Activated naive CD8-positive, alpha-beta T cell treated with anti-CD3 and anti-CD28 coated beads, Interleukin-2, amount 10 ng/mL, durations not matched to agents 7 days and 5 days (primary cell): ENCODE measurements at places on chromosomes 7 and 10.

DNA sequence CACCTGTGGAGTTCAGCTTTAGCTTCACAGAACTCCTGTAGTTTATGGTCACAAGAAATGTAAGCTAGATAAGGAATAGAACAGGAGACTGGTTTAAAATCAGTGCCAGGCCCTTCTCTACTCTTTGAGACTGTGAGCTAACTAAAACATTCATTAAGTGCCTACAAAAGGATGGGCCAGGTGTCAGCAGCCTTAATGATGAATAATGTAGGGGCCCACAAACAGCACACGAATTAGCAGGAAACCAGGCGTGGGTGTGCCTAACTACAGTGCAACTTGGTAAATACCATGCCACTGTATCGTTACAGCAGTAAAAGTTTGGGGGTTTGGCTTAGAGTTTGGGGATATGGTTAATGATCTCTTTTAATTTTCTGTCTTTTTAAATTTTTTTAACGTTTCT lies 6.1 kb upstream of the ABLIM1 start:
- H3K4me3 ChIP-seq: no peak overlapping the region
- H3K27ac ChIP-seq: no peak overlapping the region
- H3K36me3 ChIP-seq: no peaks in the 10 kb centered on the region
- peaks cover 15% of the 10 kb centered on the region for H3K27me3 ChIP-seq
- H3K4me1 ChIP-seq: no peaks in the 10 kb centered on the region
- no peak for DNase-seq

DNA sequence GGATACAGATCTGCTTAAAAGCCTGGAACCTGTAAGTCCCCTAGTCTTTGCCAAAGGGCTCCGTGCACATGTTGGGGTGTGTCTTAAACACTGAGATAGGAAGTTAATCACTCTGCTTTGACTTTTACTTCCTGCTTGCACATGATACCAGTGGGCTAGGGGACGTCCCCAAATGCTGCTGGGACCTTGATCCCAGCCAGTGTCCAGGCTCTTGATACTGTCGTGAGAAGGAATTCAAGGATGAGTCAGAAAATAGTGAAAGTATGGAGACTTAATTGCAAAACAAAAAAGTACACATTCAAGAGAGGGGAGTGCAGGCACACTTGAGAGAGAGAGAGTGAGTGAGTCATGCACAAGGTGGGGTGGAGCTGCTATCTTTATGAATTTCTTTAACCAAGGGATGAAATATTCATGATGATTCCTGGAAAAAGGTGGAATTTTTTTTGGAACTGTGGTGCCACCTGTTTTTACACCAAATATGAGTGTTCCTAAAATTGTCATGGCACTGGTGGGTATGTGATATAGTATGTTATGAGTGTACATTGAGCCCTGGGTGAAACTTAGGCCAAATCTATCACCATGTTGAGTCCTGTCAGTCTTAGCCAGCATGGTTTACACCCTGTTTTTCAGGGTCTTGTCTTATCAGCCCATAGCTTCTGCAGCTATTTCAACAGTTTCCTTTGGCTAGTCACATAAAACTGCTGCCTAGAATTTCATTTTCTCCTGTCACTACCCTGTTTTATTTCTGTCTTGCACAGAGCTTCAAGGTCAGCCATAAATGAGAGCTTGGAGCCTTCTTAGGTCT lies 88.3 kb upstream of the CYP26C1 start:
- H3K4me1 ChIP-seq: no peaks in the 10 kb centered on the region
- DNase-seq: no peak
- peaks cover 17% of the 10 kb centered on the region for H3K36me3 ChIP-seq
- H3K27me3 ChIP-seq: no peaks in the 10 kb centered on the region

- no peaks in the 10 kb centered on the region for H3K27me3 ChIP-seq
- no peak overlapping the region for H3K4me3 ChIP-seq
- no peaks in the 10 kb centered on the region for H3K36me3 ChIP-seq
- H3K4me1 ChIP-seq: no peaks in the 10 kb centered on the region
- DNase-seq: no peak
Measured at GRCh38 chr7:83038787-83039186, 123.9 kb downstream of the PCLO start.

- DNase-seq: no peak
- no peaks in the 10 kb centered on the region for H3K27me3 ChIP-seq
- H3K4me1 ChIP-seq: peaks cover 12% of the 10 kb centered on the region
- H3K27ac ChIP-seq: no peak overlapping the region
Measured at GRCh38 chr10:31867646-31868045, 61.0 kb downstream of the ARHGAP12 start.

GRCh38 chr10:124125305-124126116 lies 32.1 kb upstream of the CHST15 start:
- H3K36me3 ChIP-seq: no peaks in the 10 kb centered on the region
- no peak for DNase-seq
- H3K4me3 ChIP-seq: no peak overlapping the region

DNA sequence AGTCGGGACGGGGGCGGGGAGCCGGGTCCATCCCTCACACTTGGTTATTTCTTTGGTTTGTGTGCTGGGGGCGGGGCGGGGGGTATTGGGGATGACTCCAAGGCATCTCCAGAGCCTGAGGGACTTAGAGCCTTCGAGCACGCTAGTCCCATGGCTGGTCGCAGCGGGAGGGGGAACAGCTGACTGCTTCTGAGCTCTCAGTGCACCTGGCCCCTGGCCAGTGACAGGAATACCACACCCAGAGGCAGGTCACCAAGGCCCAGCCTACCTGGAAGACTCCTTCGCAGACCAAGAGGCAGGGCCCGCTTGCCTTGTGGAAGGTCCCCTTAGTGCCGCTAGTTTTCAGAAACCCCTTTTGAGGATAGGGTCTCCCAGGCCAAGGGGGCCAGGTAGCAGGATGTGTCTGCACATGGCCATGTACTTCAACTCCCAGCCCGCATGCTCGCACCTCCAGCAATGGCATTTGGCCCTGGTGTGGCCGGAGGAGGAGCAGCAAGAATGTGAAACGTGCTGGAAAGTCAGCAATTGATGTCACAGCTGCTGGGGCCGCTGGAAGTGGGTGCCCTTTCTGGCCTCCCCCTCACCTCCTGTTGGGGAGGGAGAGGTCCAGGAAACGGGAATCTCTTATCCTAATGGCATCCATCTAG lies 40.3 kb downstream of the AGAP3 start:
- no peak for DNase-seq
- H3K4me3 ChIP-seq: no peak overlapping the region
- no peak overlapping the region for H3K27ac ChIP-seq
- H3K27me3 ChIP-seq: no peaks in the 10 kb centered on the region

DNA sequence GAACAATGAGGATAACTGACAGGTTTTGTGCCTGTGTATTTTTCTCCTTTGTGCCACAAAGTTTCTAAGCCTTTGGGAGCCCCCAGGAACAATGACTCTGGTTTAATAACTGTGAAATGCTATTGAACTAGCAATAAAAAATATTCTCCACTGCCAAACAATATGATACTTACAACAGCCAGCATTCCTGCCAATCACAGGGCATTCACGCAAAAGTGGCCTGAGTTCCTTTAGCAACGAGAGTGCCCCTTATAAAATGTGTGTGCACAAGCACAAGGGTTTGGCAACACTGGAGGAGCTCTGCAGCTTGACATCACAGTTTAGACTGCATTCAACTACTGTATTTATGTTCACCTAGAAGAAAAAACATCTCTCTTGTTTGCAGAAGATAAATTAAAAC lies 412.9 kb upstream of the NFE2L3 start:
- no peak for DNase-seq
- H3K4me1 ChIP-seq: no peaks in the 10 kb centered on the region
- H3K27me3 ChIP-seq: peaks cover 1% of the 10 kb centered on the region
- no peak overlapping the region for H3K27ac ChIP-seq
- H3K4me3 ChIP-seq: no peak overlapping the region

- DNase-seq: no peak
- no peak overlapping the region for H3K27ac ChIP-seq
- H3K27me3 ChIP-seq: peaks cover 88% of the 10 kb centered on the region
- peak overlapping the region; percentile 56 for H3K4me3 ChIP-seq
- peaks cover 2% of the 10 kb centered on the region for H3K36me3 ChIP-seq
Measured at GRCh38 chr7:101169110-101169837, 3.9 kb upstream of the VGF start.

DNA sequence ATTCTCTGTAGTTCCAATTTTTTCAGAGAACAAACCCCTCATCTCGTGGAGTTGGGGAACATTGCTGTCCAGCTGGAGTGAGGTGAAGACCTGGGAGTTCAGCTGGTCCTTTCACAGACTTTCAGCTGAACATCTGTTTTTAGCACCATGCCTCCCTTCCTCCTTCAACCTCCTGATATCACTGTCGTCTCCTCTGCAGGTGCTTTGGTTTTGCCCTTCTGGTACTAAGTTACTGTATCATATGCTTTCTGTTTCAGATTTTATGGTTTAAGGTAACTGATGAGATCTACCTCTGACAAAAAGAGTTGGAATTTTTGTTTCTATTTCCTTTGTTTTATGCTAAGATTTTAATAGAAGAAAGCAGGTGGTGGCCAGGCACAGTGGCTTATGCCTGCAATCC lies 102.9 kb downstream of the ZNF438 start:
- H3K27ac ChIP-seq: peak overlapping the region; percentile 87
- no peaks in the 10 kb centered on the region for H3K27me3 ChIP-seq
- H3K4me1 ChIP-seq: peaks cover 16% of the 10 kb centered on the region

DNA sequence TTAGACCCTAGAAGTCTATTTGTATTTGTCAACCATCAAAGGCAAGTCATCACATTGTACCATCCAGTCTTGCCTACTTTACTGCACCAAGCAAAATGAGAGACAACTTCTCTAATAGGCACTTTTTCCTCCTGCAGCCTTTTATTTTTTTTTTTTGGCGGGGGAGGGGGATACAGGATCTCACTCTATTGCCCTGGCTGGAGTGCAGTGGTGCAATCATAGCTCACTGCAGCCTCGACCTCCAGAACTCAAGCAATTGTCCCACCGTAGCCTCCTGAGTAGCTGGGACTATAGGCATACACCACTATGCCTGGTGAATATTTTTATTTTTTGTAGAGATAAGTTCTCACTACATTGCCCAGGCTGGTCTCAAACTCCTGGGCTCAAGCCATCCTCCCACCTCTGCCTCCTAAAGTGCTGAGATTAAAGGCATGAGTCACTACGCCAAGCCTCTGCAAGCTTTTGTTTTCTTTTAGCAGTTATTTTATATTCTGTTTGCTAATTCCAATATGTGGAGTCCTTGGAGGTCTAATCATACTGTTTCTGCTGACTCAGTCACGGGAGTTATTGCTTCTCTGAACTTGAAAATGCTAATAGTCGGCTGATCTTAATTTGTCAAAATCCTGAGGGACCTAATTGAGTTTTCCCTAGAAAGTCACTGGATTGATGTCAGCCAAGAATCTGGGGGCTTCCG lies 14.2 kb downstream of the KPNA7 start:
- no peak for DNase-seq
- H3K36me3 ChIP-seq: peaks cover 2% of the 10 kb centered on the region
- peaks cover 1% of the 10 kb centered on the region for H3K4me1 ChIP-seq
- no peak overlapping the region for H3K4me3 ChIP-seq
- H3K27ac ChIP-seq: no peak overlapping the region

- no peaks in the 10 kb centered on the region for H3K27me3 ChIP-seq
- peaks cover 5% of the 10 kb centered on the region for H3K4me1 ChIP-seq
- no peak overlapping the region for H3K4me3 ChIP-seq
Measured at GRCh38 chr10:63288170-63288569, 155.0 kb downstream of the NRBF2 start.

DNA sequence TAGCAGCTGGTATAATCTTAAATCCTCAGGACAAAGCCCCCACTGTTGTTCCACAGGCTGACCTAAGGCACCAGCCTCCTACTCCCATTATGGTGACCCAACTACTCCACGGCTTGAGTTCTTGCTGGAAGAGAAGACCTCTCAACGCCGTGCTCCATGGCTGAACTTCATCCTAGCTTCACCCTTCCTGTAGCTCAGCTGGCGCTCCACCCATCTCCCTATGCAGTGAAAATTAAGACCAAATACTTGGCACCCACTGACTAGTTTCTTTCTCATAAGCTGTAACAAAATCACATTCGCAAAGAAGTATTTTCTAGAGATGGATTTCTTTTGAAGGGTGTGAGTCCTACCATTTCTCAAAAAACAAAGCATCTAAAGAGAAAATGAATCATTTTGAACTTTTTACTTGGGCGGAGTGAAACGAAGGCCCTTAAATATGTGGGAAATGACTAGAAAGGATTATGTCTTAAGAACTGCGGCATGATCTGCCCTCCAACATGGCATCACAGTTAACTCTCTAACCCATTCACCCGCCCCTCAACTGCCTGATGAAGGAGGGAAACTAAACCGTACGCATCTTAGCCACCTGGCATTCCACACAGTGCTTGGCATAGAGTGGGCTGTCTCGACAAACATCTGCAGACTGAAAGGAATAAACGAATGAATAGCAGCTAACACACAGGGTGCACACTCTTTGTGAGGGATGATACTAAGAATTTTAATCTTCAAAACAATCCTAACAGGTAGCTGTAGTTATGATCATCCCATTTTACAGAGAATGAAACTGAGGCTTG lies 32.7 kb downstream of the GFRA1 start:
- no peak overlapping the region for H3K4me3 ChIP-seq
- H3K36me3 ChIP-seq: no peaks in the 10 kb centered on the region
- no peaks in the 10 kb centered on the region for H3K4me1 ChIP-seq
- DNase-seq: no peak
- no peak overlapping the region for H3K27ac ChIP-seq

- no peak for DNase-seq
- no peak overlapping the region for H3K4me3 ChIP-seq
- H3K4me1 ChIP-seq: no peaks in the 10 kb centered on the region
Measured at GRCh38 chr7:20988340-20988739, 201.7 kb upstream of the SP8 start.

DNA sequence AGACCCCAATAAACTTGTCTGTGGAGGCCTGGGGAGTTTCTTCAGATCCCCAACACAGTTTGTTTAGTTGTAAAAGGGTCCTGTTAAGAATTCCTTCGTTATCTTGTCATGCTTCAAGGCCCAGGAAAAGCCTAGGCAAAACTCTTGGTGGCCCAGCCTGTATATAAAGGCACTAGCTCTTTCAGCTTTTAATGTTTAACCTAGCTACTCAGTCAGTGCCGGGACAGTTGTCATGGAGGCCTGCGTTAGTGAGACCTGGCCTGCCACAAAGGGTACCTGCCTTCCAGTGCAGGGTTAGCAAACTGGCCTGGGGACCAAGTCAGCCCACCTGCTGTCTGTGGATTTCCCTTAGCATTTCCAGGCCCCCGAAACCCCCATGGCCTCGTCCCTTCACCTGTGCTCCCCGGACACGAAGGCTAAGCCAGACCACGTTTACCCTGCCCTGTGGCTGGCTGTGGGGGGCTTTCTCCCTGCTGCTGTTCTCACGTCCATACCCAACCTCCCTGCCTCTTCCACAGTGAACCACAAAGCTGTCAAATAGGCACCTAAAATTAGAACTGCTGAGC lies 96.9 kb upstream of the PPP2R2D start:
- no peaks in the 10 kb centered on the region for H3K4me1 ChIP-seq
- H3K27me3 ChIP-seq: peaks cover 2% of the 10 kb centered on the region
- H3K36me3 ChIP-seq: no peaks in the 10 kb centered on the region
- DNase-seq: no peak
- no peak overlapping the region for H3K4me3 ChIP-seq
